ENCODE measurements at places on chromosomes 6 and 20.

DNA sequence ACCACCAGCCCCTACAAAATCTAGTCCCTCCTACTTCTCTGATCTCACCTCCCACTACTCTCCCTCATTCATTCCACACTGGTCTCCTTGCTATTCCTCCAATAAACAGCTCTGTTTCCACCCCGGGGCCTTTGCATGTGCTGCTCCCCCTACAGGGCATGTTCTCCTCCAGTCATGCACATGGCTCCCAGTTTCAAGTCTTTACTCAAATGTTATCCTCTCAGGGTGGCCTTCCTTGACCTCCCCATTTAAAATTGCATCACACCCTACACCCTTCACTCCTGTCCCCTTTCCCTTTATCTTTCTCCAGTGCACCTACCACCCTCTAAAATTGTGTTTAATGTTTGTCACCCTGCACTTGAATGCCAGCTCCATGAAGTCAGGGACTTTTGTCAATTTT is 174.5 kb downstream of the MRPL14 start:
- DNase-seq = peak; percentile 52
- no peaks in the 10 kb centered on the region for H3K27me3 ChIP-seq
- H3K27ac ChIP-seq = no peak overlapping the region
- no peaks in the 10 kb centered on the region for H3K4me1 ChIP-seq
- H3K4me3 ChIP-seq = no peak overlapping the region
- no peaks in the 10 kb centered on the region for H3K36me3 ChIP-seq

DNA sequence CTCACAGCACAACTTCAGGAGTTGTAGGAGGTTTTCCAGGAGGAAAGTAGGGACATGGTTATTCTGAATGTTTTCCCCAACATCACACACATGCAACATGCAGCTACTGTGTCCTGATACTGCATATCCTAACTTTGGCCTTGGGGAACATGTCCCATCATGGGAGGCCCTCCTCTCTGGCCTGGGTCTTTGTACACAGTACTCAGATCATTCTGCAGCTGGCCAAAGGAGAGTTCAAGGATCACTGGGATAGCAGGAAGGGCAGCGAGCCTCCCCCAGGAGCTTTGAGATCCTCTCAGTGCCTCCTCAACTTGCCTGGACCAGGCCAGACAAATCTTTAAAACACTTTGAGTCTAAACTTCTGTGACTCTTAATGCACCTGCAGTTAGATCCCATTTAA is 12.9 kb downstream of the CASS4 start:
- no peaks in the 10 kb centered on the region for H3K27me3 ChIP-seq
- no peaks in the 10 kb centered on the region for H3K4me1 ChIP-seq
- no peak overlapping the region for H3K4me3 ChIP-seq
- DNase-seq = no peak
- no peak overlapping the region for H3K27ac ChIP-seq

DNA sequence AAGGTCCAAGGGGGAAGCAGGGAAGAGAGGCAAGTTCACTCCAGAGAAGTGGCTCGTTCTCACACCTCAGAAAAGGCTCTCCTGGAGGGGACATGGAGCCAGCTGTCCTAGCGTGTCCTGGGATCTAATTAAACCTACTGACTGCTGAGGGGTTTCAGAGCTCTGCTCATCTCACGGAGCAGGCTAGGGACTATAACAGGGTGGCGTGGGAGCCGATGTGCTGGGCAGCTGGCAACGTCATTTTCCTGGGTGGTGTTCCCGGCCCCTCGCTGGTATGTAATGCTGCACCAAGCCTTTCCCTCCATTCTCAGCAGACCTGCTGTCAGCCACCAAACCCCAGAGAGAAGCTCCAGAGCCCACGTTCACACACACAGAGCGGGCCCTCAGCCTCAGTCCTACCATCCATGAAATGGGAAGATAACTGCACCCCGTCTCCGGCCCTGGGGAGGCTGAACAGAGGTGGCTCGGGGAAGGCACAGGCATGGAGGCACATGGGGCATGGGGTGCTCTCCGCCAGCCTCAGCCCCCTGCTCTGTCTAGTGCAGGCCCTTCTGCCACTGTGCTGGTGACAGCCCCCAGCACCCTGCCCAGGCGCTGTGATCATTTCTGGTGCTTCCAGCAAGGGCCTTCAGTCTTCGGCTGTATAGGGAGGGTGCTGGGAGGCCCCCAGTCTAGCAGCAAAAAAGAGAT is 1.9 kb downstream of the CST7 start:
- H3K27ac ChIP-seq = peak overlapping the region; percentile 45
- no peaks in the 10 kb centered on the region for H3K36me3 ChIP-seq
- no peaks in the 10 kb centered on the region for H3K4me1 ChIP-seq

DNA sequence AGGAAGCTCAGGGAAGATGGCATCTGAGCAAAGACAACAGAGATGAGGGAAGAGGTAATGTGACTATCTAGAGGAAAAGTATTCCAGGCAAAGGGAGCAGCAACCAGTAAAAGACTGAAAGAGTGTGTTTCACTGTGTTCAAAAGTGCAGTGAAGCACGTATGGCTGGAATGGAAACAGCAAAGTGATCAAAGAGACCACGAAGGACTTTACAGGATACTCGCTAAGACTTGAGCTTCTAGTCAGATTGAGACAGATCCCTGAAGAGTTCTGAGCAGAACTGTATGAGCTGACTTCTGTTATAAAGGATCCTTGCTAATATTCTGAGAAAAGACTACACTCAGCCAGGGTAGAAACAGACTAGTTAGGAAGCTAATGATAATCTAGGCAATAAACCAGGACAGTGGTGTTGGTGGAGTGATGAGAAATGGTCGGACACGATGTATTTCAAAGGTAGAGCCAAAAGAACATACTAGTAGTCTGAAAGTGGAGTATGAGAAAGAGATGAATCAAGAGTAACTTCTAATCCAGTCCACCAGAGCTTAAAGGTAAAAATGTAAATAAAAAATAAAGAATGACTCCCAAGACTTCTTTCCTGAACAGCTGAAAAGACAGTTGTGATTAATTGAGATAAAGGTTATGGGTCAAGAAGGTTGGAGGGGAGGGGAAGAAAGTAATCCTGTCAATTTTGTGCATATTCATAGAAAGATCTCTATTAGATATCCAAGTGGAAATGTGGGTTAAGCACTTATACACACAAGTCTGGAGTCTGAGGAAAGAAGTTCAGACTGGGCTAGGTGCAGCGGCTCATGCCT is 14.2 kb downstream of the SEC63 start:
- no peaks in the 10 kb centered on the region for H3K36me3 ChIP-seq
- H3K27ac ChIP-seq = no peak overlapping the region
- no peak for DNase-seq
- peaks cover 56% of the 10 kb centered on the region for H3K4me1 ChIP-seq
- H3K27me3 ChIP-seq = no peaks in the 10 kb centered on the region

GRCh38 chr6:25008707-25009392 is 73.1 kb upstream of the RIPOR2 start:
- H3K27ac ChIP-seq = no peak overlapping the region
- H3K4me3 ChIP-seq = no peak overlapping the region
- DNase-seq = no peak
- no peaks in the 10 kb centered on the region for H3K36me3 ChIP-seq

All from vagina (tissue), 2 donors.